ENCODE measurements at places on chromosomes 2 and 18. TPM values are rescaled to one million over a fixed set of nuclear protein-coding genes. Genes with fewer than 3 reads are reported as not detected.

Gene PRSS56
- polyA plus RNA-seq, result 0.27 TPM

Gene GAD1
- 0.56 TPM for polyA plus RNA-seq

Gene NR4A2
- polyA plus RNA-seq, result 0.49 TPM

Gene CFAP65
- 0.24 TPM for polyA plus RNA-seq

Gene CHRND
- polyA plus RNA-seq, result 0.92 TPM

Gene RAB17
- polyA plus RNA-seq, result 22.6 TPM

Gene RAMP1
- polyA plus RNA-seq, result 6.1 TPM

Gene HRH4
- polyA plus RNA-seq, result not detected

Gene NFE2L2
- polyA plus RNA-seq, result 115 TPM

Gene C2orf15
- polyA plus RNA-seq, result 12.6 TPM

Gene ATP5F1A
- 665 TPM for polyA plus RNA-seq

Gene POTEF
- 0.10 TPM for polyA plus RNA-seq

Gene UGT1A4
- not detected for polyA plus RNA-seq

Gene SRSF7
- polyA plus RNA-seq, result 259 TPM

Gene EPHA4
- polyA plus RNA-seq, result 54.9 TPM

Gene SERPINB7
- polyA plus RNA-seq, result 0.65 TPM

Gene AQP4
- polyA plus RNA-seq, result 0.76 TPM

Gene SLC16A14
- 9.4 TPM for polyA plus RNA-seq

Gene ANKRD53
- polyA plus RNA-seq, result 0.68 TPM

Gene MYO1B
- polyA plus RNA-seq, result 116 TPM

Gene MOCOS
- 0.72 TPM for polyA plus RNA-seq

Gene C2orf78
- not detected for polyA plus RNA-seq

Gene WNT10A
- polyA plus RNA-seq, result 1.1 TPM

Gene SLC5A7
- polyA plus RNA-seq, result 0.44 TPM

Gene POTEC
- polyA plus RNA-seq, result 0.08 TPM

Gene RRM2
- 62.4 TPM for polyA plus RNA-seq

Gene ZBTB7C
- 18.4 TPM for polyA plus RNA-seq

Gene MYOM1
- polyA plus RNA-seq, result 5.9 TPM

Gene ITM2C
- polyA plus RNA-seq, result 983 TPM

Gene PLGLB1
- 6.4 TPM for polyA plus RNA-seq

Gene OSGEPL1
- polyA plus RNA-seq, result 22.0 TPM

Gene SF3B6
- polyA plus RNA-seq, result 127 TPM

Gene ABCG8
- 1.1 TPM for polyA plus RNA-seq

Gene COBLL1
- polyA plus RNA-seq, result 121 TPM

Gene IL36B
- not detected for polyA plus RNA-seq

Gene TFPI
- polyA plus RNA-seq, result 34.8 TPM

Gene ERFE
- polyA plus RNA-seq, result 4.4 TPM

Gene SERPINB4
- 0.08 TPM for polyA plus RNA-seq

Gene CRYGD
- polyA plus RNA-seq, result not detected

Gene DHX57
- 51.0 TPM for polyA plus RNA-seq

Gene OSBPL1A
- polyA plus RNA-seq, result 48.2 TPM

Gene FOXD4L1
- 0.22 TPM for polyA plus RNA-seq

Gene GGCX
- polyA plus RNA-seq, result 42.1 TPM

Gene FSHR
- polyA plus RNA-seq, result not detected

Gene BCL2
- polyA plus RNA-seq, result 27.1 TPM

Gene KIAA2012
- 0.25 TPM for polyA plus RNA-seq

Gene RGPD3
- 0.46 TPM for polyA plus RNA-seq

Gene ASB18
- polyA plus RNA-seq, result 0.06 TPM

Gene CCBE1
- 44.5 TPM for polyA plus RNA-seq

Gene IFIH1
- 5.9 TPM for polyA plus RNA-seq

Gene CCDC178
- 1.4 TPM for polyA plus RNA-seq

Gene FLACC1
- 0.48 TPM for polyA plus RNA-seq

Gene UCN
- 0.79 TPM for polyA plus RNA-seq
